ENCODE measurements at places on chromosomes 1 and 21.

GRCh38 chr1:24705260-24706073 is 39.8 kb upstream of the CLIC4 start:
- DNase-seq, result peak; percentile 98

GRCh38 chr1:185432948-185433347 is 115.9 kb upstream of the IVNS1ABP start:
- DNase-seq, result no peak

GRCh38 chr1:153490272-153491051 is 30.0 kb upstream of the S100A7 start:
- peak; percentile 99 for DNase-seq

DNA sequence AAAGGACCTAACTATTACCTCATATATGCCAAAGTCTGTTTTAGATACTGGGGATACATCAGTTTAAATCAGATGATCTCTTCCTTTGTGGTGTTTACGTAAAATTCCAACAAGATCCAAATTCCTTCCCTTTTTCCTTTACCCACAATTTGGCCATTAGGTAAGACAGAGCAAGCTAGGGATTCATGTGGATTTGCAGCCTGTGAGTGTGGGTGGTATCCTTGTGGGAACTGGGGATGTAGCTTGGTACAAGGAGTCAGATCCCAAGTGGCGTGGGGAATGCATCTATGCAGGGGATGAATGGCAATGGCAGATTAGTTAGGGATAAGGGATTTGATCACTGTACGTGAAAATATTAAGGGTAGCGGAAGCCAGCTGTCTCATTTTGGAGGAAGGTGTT is 9.8 kb upstream of the STRIP1 start:
- no peak for DNase-seq

GRCh38 chr21:25079053-25079452 is 528.2 kb downstream of the MRPL39 start:
- DNase-seq, result no peak

DNA sequence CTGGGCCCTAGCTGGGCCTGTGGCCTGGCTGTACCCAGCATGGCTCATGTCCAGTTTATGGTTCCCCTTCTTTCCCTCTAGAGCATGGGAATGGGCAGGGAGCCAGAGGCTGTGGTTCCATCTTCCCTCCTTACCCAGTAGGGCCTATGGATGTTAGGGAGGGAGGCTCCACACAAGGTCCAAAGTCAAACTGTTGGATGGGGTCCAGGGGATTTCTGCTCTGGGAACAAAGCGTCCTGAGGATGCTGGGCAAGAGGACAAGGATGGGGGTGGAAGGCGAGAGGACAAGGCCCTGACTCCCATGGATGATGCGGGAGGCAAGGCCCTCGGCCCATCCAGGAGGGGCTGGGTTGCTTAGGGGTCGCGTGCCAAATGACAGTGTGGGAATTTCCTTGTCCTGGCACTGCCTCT is 17.3 kb downstream of the CSF1 start:
- no peak for DNase-seq

GRCh38 chr1:34844252-34844634 is 15.3 kb downstream of the SMIM12 start:
- peak; percentile 68 for DNase-seq

DNA sequence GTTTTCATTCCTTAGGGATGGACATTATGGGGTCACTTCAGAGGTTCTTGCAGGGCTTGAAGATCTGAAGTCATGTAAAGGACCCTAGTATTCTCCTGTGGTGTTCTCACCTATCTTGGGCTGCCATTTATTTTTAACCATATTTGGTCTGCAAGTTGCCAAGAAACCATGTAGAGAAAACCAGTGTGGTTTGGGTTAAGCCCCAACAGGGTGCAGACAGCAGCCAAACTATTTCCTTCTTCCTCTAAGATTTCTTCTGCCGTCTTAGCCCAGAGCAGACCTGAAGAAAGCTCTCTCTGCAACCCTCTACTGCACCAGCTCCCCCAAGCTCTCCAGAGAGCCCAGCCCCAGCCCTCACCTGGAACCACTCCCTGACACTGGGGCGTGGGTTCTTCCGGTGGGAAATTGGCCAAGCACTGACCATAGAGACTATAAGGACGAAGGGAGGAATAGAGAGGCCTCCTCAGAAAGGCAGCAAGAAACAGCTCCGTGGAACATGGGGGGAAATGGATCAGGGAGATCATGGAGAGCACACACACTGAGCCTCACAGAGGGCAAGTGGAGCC is 136.6 kb downstream of the SYF2 start:
- no peak for DNase-seq

DNA sequence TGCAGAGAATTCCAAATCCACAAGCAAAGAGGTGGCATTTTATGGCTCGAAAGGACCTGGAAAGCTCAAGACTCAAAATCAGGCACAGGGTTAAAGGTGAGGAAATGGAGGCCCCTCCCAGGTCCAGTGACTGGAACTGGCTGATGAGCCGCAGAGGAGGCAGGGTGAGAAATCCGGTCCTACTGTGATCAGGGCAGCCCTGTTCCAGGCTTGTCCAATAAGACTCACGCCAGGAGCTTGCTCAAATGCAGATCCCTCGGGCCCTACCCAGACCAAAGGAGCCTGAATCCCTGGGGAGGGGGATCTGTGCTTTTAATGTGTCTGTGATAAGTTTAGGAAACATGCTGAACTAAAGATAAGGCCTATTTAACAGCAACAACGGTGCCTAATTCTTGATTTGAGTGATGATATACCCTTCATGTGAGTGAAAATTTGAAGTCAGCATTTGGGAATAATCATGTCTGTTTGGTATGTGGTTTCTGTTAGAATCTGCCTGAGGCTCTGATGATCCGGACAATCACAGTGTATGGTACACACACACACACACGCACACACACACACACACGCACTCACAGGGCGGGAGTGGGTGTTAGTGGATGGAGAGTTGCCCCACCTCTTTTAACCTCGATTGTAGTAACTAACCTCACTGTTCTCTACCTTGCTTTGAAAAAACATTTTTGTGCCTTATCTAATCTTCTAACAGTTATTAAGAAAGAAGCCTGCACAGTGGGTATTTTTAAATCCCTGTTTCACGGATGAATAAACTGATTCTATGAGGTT is 54.1 kb upstream of the LYST start:
- no peak for DNase-seq

GRCh38 chr1:230037261-230037660 is 29.8 kb upstream of the GALNT2 start:
- no peak for DNase-seq
